ENCODE measurements at places on chromosomes 3 and 15.
A peak's percentile ranks its signal among the peaks of the same experiment; 100 is the strongest.

DNA sequence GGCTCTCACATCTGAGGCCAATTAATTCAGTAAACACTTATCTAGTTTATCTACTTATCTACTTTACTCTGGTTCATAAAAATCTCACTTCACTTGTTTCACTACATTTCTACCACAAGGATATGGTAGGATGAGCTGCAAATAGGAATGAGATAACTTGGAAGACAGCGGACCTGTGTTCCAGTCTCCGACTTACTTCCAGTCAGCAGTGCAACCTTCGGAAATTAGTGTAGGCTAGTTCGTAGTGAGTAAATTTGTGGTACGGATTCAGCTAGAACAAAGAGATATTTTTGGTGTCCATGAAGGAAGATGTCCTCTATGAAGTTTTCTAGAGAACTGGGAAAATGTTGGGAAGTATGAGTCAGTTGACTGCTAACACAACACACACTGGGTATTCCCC lies 66.3 kb downstream of the TPRG1 start:
- no peak for DNase-seq

- no peak for DNase-seq
Measured at GRCh38 chr15:91853948-91854638, 585 bp downstream of the SLCO3A1 start.

- no peak for DNase-seq
Measured at GRCh38 chr3:66083096-66083678, 44.5 kb upstream of the MAGI1 start.

- no peak for DNase-seq
Measured at GRCh38 chr3:153952091-153952490, 169.1 kb upstream of the ARHGEF26 start.

GRCh38 chr3:13005301-13005700 lies 67.9 kb downstream of the IQSEC1 start:
- DNase-seq = no peak

DNA sequence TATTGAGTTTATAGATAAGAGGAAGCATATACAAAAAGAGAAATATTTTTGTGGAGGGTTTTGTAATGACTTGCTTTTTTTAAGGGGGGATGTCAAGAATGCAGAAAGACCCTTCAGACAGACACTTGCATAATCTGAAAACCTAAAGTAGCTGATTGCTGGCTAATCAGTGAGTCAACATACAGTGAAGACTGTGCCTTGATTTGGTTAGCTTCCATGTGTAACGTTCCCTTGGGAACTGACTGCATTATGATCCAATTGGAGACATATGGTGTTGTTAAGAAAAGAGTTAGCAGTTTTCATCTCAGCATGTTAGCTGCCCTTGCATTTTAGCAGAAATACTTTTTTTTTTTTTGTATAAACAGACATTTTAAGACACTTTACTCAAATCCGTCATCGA lies 483.2 kb downstream of the RBMS3 start:
- DNase-seq = no peak

GRCh38 chr3:52841211-52841980 lies 6.6 kb upstream of the MUSTN1 start:
- DNase-seq = no peak

- no peak for DNase-seq
Measured at GRCh38 chr3:188209740-188210139, 55.8 kb downstream of the LPP start.

DNA sequence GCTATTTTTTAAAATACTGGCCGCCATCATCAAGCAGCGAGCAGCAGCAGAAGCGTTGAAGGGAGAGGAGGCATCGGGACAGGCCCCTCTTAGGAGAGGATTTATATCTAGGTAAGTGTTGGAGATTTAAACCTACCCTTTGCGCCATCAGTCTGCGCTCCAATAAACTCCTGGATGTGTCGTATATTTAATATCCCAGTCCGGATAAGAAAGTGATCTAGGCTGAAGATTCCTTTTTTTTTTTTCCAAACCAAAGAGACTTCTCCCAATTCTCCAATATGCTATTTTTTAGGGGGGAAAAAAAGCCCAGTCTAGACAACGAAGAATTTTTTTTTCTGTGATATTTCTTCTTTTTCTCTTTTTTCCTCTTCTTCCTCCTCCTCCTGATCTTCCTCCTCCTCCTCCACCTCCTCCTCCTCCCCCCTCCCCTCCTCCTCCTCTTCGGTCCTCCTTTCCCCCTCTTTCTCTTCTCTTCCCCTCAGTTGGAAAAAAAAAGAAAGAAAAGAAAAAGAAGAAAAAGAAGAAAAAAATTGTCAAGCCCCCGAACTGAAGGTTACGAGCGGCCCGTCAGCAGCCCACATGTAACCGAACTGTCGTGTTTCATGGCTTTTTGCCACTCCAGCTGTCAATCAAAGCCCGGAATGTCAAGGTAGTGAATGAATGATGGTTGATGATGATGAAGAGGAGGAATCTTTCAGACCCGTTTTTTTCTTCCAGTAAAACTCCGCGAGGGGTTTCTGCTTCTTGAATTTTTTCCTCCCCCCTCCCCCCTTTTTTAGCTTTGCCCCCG lies 835 bp downstream of the MEIS2 start:
- no peak for DNase-seq

GRCh38 chr3:175564363-175564762 lies 705.2 kb downstream of the NAALADL2 start:
- no peak for DNase-seq

GRCh38 chr3:58776231-58776630 lies 109.7 kb upstream of the FAM3D start:
- no peak for DNase-seq

DNA sequence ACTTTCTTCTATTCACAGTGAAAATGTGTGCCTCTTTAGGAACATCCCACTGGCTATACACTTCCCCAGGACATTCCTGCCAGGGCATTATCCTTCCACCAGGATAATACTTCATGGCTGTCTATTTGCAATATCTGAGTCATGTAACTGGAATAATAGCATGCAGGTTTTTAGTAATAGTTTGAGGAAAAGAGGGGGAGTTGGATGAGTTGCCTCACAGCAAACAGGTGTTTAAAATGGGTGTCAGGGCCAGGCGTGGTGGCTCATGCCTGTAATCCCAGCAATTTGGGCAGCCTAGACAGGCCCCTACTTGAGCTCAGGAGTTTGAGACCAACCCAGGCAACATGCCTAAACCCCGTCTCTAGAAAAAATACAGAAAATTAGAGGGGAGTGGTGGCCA lies 585.9 kb downstream of the DIPK2A start:
- DNase-seq = no peak

GRCh38 chr3:46866720-46867549 lies 3.7 kb upstream of the MYL3 start:
- peak; percentile 82 for DNase-seq

- no peak for DNase-seq
Measured at GRCh38 chr3:148005456-148005855, 596.3 kb downstream of the ZIC1 start.

- DNase-seq = no peak
Measured at GRCh38 chr3:194910414-194910984, 224.8 kb downstream of the FAM43A start.

DNA sequence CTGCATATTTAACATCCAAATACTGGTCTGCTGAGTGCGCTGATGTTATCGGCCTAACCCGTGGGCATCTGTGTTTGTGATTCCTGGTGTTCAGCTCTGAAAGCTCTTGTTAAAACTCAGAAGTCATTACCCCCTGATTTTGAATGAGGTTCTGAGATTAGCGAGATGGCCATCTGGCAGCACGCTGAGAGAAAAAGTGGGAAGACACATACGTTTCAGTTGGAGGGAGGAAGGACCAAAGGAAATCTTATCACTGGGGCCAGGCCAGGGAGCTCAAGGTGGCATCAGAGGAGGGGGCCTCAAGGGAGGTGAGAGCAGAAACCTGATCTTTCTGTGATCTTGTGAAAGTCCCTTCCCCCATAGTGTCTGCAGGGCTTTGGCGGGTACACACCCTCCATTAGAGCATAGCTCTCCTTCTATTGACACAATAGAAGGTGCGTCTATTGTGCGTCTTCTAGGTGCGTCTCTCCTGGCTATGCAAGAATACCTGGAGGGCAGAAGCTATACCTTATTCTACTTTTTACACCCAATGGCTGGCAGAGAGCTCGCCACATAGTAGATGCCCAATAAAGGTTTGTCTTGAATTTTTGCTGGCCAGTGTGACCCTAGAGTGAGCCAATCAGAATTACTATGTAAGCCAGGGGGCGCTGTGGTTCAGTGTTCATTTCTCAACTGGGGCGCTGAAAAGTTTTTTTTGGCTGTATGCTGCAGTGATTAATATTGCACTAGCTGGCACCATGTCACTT lies 182.4 kb downstream of the SHQ1 start:
- DNase-seq = peak; percentile 57

- DNase-seq = no peak
Measured at GRCh38 chr3:182760576-182761164, 32.6 kb upstream of the ATP11B start.
